ENCODE measurements at places on chromosomes 2 and 18. TPM values are rescaled to one million over a fixed set of nuclear protein-coding genes. Genes with fewer than 3 reads are reported as not detected.

DHRS9 gene
- total RNA-seq, result 0.94 TPM

SPDYA gene
- 5.0 TPM for total RNA-seq

CD226 gene
- 1.3 TPM for total RNA-seq

PDE6D gene
- total RNA-seq, result 45.4 TPM

EFHD1 gene
- 0.63 TPM for total RNA-seq
